T-helper 2 cell treated with Interferon-gamma antibody and Interleukin-4, amounts not matched to agents 5 μg/mL and 100 μg/mL, for 36 hours (primary cell): ENCODE measurements at places on chromosomes 7 and 10.

GRCh38 chr10:103241262-103242011, 4.2 kb upstream of the RPEL1 start:
- no peak for DNase-seq

GRCh38 chr7:102404005-102404861, 8.1 kb downstream of the PRKRIP1 start:
- DNase-seq: peak; percentile 34

DNA sequence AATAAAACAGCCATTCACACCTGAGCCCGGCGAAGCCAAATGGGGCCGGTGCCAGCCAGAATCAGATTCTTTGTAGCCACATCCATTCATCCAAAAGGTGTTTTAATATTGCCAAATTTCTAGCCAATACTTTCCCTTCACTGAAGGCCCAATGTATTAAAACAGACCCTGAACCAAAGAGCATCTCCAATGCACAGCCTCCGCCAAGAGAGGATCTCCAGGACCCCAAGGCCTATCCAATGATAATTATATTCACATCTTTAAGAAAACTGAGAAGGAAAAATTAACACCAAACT, 12.2 kb downstream of the EBF3 start:
- no peak for DNase-seq

GRCh38 chr7:74226633-74227032, 16.8 kb downstream of the LAT2 start:
- no peak for DNase-seq
